ENCODE measurements at places on chromosomes 6 and 20.

DNA sequence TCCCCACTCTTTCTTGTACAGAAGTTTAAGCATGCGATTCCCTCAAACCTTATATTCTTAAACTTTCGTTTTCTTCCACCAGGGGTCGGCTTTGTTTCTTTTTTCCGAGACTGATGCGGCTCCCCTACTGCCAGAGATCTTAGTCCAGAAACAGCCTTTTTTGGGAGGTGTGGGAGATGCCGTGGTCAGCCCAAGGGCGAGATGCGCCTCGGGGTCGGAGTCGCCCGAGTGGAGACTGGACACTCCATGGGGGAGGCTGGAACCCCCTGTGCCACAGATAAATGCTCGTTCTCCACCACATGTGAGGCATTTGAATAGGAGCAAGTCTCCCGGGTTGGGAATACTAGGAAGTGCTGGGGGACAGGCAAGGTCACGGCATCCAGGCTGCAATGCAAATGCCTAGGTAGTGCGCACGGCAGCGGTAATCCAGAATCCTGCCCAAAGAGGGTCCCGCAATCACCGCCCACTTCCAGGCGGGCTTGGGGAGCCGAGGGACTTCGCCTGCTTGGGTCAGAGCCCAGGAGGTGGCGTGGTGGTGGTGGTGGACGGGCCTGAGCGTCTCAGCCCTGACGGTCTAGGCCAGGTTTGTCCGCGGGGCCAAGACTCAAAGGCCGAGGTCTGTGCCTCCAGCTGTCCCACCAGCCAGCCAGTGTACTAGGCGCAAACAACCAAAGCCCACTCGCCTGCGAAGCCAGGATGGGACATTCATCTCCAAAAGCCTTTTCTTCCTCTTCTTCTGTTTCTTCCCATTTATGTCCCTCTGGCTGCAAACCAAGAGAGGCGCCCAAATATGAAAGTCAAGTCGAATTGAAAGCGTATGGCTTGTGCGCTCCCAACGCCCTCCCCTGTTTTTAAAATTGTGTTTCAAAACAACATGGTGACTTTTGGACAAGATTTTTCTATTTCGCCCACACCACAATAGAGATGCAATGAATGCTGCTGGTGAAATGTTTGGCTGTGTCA, 39.3 kb upstream of the OSTM1 start:
- peak; percentile 27 for DNase-seq

GRCh38 chr6:39166912-39167290, 51.9 kb upstream of the SAYSD1 start:
- DNase-seq, result no peak

- no peak for DNase-seq
Observed at GRCh38 chr6:144664947-144665346, 379.8 kb downstream of the UTRN start.

GRCh38 chr6:17167327-17167979, 65.6 kb downstream of the STMND1 start:
- peak; percentile 79 for DNase-seq

DNA sequence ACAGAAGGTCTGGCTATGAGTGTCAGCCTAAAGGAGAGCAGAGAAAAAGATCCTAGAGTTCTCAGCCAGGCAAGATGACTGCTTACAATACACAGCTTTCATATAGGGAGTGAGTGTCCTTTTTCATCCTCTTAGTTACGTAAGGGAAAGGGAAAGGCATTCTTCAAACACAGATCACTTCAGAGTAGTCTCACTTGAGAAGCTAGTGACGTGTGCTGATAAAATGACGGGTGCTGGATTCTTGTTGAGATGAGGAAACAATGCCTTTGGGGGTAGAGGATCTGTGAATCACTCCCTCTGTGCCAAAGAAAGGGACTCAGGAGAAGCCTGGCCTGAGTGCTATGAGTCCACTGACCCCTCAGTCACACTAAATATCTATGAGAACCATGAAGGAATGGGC, 117.3 kb downstream of the QRSL1 start:
- peak; percentile 55 for DNase-seq

- no peak for DNase-seq
Observed at GRCh38 chr6:130105996-130106704, 87.8 kb downstream of the L3MBTL3 start.

DNA sequence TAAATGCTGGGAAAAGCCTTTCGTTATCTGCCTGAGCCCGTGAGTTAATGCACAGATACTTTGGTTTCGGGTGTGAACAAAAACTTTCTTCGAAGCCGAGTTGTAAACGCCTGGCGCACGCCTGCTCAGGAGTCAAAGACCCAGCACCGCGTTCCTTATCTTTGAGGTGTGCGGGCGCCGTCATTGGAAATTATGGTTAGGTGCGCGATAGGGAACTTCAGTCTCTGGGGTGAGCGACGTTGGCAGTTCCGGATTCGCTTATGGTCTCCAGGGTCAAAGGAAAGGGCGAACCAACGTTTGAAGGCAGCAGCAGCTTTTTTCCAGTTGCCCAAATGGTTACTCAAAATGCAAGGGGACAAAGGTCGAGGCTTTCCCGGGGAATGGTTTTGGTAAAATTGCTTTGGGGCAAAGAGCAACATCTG, 853 bp downstream of the SLC22A3 start:
- DNase-seq, result no peak

GRCh38 chr6:17721671-17722070, 14.9 kb upstream of the NUP153 start:
- no peak for DNase-seq

GRCh38 chr6:56231827-56232226, 15.6 kb downstream of the COL21A1 start:
- DNase-seq, result no peak
